ENCODE measurements at places on chromosomes 3 and 15.

GRCh38 chr3:52934630-52935530 is 37.5 kb upstream of the STIMATE start:
- peak; percentile 39 for DNase-seq

DNA sequence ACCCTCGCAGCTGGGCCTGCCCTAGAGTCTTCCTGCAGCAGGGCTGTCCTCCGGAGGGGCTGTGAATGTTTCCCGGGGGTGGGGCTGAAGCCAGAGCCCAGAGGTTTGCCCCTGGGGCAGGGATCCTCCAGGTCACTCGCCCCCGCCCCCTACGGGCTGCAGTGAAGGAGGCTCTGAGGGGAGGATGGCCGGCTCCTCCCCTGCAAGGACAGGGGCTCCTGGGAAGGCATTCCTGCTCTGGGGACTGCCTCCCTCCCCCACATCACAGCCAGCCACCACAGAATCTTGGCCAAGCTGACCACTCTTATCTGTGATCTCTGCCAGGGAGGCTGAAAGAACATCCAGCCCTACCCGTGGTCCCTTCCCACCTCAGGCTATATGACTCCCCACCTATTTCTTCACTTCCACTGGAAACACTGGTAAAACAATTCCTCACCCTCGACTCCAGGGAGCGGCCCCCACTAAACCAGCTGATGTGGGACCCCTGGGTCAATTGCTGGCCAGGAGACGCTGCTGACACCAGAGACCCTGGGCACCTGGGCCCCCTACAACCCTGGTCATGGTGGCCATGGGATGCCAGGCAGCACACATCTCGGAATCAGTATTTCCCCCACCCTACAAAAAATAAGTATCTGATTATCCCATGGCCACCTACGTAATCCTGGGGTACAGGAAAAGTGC is 66.0 kb downstream of the HMCES start:
- no peak for DNase-seq

- DNase-seq, result peak; percentile 3
Observed at GRCh38 chr3:161409069-161409468, 37.8 kb upstream of the SPTSSB start.

DNA sequence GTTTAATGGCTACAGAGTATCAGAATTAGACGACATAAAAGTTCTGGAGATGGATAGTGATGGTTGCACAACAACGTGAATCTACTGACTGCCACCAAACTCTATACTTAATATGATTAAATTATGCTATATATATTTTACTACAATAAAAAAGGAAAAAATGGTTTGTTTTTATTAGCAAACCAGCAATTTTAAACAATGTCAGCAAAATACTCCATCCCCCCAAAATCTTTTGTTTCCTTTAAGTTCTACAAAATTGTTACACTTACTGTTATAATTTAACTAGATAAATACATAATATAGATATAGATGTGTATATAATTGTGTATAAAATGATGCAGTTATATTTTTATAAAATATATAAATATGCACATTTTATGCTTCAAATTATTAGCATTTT is 710.8 kb upstream of the UBE2E2 start:
- no peak for DNase-seq

DNA sequence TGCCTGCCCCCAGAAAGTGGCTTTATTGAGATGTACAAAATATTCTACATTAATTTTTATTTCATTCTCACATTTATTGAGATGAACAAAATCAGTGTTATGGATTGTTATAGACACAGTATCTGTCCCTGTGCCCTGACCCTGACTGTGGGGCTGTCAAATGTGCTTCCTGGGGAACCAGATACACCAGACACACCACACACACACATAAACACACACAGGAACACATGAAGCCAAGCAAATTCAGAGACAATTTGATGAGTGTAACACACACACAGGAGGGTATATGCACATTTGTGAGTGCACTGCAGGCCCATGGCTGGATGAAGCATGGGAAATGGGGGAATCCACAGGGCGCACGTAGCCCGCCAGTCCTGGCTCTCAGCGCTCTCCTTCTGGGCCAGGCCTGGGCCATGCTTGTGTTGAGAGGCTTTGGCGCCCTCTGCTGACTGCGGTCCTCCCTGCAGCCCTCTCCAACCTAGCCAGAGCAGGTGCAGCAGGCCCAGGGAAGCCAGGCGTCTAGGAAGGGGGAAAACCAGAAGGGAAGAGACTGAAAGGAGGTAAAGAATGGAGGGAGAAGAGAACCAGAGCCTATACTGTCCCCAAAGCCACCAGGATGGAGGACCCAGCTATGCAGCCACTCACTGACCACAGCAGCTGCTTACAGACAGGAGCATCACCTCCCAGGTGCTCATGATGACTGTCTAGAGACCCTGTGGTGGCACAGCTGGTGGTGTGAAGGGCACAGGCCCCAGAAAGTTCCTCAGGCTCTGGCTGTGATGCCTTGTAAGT is 18.0 kb upstream of the LOXL1 start:
- peak; percentile 66 for DNase-seq

DNA sequence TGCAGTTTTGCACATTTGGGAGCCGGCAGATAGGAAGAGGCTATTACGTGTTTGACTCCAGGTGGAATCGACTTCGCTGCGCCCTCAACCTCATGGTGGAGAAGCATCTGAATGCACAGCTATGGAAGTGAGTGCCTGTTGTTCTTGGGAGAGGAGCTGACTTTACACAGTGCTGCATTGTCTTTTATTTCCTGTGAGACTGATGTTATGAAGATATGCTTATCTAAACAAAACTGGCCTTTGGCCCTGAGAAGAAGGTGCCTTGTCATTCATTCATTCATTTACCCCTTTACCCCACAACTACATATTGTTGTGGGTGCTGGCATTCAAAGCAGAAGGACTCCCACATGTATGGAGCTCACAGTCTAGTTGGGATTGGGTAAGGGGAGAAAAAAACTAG is 32.6 kb downstream of the PSMD6 start:
- no peak for DNase-seq

DNA sequence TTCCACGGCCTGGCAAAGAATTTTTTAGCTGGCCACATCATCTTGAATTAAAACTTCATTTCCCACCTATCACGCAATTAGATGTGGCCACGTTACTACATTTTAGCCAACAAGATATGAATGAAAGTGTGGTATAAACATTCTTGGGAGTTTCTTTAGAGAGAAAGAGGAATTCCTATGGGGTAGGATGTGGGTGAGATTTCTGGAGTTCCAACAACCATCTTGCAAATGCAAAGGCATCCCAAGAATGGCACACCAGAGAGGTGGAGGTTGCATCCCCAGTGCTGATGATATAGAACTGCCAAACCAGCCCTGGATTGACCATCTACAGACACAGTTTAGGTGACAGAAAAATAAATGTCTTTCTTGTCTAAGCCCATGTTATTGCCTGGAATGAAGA is 66.3 kb upstream of the AKAP13 start:
- no peak for DNase-seq

- no peak for DNase-seq
Observed at GRCh38 chr15:100560323-100560722, 31.6 kb upstream of the CERS3 start.

DNA sequence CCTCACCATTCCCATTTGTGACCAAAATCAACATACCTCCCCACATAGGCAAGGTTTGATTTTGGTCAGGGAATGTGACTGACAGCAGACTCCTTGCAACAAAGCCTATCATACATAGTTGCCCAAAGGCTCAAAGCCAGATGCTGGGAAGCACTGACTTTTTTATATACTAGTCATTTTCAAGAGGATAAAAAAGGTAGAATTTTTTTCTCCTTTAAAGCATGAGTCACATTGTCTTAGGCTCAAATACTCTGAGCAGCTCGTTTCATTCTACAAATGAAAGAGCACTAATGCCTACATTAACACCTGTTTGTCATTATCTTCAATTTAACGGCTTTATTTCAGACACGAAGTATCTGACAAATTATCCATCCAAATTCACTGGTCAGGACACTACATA is 36.2 kb downstream of the ICE2 start:
- no peak for DNase-seq

DNA sequence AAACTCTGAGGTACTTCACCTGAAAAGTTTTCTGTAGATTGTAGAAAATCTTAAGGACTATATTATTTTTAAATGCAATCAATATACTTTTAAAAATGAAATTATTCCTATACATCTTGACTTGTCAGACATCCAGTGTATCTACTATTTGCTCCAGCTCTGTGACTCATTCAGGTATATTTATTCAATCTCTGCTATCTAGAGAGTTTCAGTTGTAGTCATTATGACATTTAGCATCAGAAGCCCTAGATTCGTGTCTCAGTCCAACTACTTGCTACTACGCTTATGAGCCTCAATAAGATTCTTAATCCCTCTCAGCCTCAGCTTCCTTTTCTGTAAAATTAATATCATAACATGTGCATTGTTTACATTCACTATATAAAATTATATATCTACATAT is 22.3 kb upstream of the EIF1B start:
- no peak for DNase-seq

GRCh38 chr3:159837725-159838124 is 150.9 kb upstream of the IL12A start:
- no peak for DNase-seq

DNA sequence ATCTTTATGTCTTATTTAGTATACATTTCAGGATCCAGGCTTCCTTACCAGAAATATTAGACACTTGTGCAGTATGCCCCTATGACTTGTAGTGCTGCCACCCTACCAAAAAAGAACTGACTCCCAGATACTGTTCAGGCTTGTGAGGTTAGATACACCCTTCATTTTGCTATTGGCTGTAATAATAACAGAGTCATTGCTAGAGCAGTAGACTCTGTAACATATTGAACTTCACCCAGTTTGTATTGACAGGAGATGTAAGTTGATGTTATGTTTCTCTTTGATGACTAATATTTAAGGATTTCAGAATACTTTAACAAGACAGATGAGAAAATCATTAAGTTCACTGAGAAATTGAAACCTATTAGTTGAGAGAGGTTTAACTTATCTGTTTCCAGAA is 32.9 kb downstream of the RNF111 start:
- DNase-seq, result no peak

GRCh38 chr15:67548236-67548852 is 5.8 kb downstream of the MAP2K5 start:
- no peak for DNase-seq

- DNase-seq, result no peak
Observed at GRCh38 chr3:132317229-132317948, at the start of gene ACP3. Gene ACP3 (plus strand): TSS chr3:132317407. CDS start chr3:132317457, 50 bp downstream.

GRCh38 chr3:193894121-193894863 is 241.7 kb upstream of the HES1 start:
- DNase-seq, result no peak

DNA sequence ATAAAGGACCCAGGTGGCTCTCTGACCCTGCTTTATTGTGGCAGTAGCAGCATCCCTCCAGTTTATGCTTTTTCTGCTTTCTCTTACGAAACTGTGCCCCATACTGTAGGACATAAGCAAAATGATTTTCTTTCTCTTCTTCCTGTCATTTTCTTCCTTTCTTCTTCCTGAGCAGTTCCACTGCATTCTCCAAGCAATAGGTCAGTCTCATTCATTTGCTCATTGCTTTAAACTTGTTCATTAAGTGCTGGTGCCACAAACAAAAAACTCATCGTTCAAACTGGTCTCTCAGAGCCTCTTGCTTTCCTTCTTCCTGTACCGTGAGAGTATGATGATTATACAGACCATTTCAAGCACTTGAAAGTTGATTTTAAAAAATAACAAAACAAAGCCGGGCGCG is 66.8 kb downstream of the PDE8A start:
- DNase-seq, result no peak

DNA sequence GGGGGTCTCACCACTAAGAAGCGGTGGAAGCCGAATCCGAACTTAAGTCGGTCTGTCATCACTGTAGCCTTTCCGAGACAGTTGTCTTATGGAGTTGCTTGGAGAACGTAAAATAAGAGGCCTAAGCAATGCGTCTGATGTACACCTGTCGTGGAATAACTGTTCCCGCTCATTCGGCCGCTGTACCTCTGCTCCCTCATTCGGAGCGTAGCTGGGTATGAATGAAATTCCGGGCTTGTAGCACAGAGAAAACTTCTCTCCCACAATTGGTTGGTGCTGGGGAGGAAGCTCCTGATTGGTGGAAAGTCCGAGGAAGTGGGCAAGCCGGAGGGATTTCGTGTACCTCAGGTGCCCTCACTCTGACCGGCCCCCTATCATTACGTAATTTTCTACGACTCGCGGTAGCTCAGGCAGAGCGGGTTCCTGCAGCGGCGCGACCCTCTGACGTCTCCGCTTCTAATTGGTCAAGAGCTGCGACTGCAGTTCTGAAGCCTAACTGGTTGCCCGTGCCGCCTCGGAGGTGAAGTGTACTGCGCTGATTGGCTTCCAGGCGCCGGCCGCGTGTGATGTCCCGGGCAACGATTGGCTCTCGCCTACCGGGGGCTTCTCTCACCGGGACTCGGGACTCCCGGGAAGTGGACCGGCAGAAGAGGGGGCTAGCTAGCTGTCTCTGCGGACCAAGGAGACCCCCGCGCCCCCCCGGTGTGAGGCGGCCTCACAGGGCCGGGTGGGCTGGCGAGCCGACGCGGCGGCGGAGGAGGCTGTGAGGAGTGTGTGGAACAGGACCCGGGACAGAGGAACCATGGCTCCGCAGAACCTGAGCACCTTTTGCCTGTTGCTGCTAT is at the start of gene DNAJB11:
Gene DNAJB11, plus strand, starts transcription at position 625 of the 845 bp plus-strand sequence. Its CDS starts 178 bp downstream, at position 803.
- peak; percentile 96 for DNase-seq

DNA sequence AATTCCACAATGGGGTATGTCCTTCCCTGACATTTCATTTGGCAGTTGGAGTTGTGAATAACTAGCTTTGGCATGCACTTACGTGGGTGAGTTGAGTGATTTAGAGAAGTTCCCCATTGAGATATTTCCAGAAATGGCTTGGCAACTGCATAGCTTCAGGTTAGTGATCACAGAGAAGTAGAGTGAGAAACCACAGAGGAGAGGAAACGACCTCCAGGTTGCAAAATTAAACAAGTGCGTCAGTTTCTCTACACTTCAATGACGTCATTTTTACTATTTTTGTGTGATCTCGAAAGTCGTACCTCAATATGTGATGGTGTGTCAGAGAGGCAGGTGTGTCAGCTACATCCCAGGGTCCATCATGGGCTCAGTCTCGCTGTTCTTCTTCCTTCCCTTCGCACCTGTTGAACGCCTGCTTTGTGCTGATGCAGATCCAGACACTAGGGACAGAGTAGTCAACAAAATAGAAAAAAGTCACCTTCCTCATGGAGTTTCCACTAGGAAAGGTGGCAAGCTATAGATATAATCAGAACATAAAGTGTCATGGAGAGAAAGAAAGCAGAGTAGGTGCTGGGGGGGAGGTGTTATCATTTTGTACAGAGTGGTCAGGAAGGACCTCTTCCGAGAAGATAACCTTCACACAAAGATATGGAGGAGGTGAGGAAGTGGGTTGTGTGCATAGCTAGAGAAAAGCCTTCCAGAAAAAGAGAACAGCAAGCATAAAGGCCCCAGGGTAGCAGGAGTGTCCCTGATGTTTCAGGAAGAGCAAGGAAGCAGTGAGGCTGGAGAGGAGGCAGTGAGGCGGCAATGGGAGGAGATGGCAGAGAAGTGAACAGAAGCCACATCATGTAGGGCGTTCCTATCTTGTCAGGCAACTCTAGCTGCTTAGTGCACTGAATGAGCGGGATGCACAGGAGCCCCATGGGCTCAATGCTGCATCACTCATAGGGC is 75.6 kb downstream of the MCTP2 start:
- no peak for DNase-seq

GRCh38 chr3:31680072-31680870 is 147.5 kb downstream of the STT3B start:
- DNase-seq, result no peak

Data from T-cell (primary cell).